ENCODE measurements at places on chromosomes 2 and 18.

DNA sequence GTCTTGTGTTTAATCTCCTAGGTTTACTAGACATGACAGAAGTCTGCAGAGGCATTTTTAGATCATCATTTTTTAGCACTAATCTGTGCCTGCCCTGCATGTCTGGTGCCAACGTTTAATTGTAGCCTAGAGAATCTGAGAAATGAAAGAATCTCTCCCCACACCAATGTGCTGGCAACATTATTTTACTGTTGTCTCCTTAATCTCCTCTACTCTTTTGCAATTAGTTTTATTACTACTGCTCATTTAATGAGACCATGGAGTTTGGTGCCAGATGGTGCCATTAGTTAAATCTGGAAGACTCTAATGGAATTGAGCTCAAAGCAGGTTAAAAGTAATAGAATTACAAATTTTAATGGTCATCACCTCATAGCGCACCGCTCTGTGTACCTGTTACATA lies 4.0 kb upstream of the SPP2 start:
- DNase-seq, result no peak

GRCh38 chr2:4962419-4962818 lies 729.8 kb upstream of the SOX11 start:
- DNase-seq, result no peak

GRCh38 chr2:239285932-239286230 lies 114.9 kb downstream of the HDAC4 start:
- DNase-seq, result no peak

- DNase-seq, result no peak
Observed at GRCh38 chr2:108534584-108535356, 500 bp downstream of the LIMS1 start.
